NCI-H345 (cell line): ENCODE measurements at places on chromosomes 3 and 15.

DNA sequence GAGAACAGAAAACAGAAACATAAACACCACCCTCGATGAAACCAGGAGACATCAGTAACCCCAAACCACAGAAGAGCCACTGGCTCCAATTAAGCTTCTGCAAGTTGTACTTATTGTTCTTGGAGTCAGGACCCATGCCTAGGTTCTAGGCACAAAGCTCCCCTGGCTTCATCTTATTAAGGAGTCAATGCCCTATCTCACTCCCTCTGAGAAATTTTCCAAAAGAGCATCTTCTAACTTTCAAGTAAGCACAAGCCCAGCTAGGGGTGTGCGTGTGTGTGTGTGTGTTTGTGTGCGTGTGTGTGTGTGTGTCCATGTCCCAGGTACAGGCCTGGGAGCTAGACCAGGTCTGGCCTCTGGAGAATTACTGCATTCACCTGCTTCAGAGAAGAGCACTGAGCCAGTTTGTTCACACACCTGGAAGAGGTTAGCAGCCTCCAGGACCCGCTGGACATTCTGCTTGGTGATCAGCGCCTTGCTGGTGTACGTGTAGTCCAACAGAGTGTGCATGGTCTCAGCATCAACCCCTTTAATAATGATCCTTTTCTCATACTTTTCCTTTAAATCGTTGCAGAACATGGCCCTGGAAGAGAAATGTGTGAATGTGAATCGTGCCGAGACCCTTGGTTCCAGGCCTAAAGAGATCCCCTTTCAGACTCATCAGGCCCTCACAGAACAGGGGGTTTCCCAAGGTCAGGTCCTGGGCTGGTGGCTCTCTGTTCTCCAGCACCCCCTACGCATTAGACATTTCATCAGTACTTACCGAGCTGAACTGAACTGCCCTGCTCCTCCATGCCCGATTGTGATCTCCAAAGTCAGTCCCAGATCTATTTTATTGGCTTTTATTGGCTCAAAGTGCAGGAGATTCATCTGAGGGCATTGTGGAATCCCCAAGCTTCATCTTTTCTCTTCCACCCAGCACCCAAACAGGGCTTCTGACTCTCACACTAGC, 27.8 kb downstream of the KLHL6 start:
- no peak for DNase-seq

DNA sequence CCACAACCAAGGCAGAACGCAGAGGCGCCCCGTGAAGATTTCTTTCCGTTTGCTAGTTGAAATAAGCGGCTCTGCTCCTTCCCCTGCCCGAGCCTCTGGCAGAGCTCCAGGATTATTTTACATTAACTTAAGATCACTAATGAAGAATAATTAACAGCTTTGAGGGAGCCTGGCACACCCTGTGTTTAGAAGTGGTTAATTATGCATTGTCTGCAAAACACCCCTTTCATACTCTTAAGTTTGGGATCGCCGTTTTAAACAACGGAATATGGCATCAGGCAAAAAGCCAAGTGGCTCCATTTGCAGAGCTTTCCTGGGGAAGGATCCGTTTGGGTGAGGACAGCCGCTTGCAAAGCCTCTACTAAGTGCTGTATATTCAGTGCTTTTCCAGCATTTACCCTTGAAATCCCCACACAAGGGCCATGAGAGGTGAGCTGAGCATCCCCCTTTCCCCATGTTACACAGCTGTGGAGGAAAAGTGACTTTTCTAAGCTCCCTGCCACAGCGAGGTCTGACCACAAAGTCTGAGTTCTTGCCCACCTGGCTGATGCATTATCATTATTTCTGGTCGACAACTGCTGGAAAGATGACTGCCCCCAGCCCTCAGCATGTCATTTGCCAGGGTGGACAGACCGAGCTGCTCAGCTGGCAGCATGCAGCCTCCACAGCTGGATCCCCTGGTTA, 33.9 kb downstream of the IQSEC1 start:
- DNase-seq: no peak

DNA sequence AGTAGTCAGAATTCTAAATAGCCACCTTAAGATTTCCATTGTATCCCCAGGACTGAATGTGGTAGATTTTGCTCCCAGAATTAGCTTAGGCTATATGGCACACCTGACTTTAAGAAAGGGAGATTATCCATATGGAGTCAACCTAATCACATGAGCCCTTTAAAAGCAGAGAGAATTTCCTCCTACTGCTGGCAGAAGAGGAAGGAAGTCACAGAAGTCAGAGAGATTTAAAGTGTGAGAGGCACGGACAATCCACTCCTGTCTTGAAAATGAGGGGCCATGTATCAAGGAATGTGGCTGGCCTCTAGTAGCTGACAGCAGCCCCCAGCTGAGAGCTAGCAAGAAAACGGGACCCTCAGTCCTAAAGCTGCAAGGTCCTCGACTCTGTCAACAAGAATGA, 26.8 kb downstream of the LRRC31 start:
- DNase-seq: no peak

DNA sequence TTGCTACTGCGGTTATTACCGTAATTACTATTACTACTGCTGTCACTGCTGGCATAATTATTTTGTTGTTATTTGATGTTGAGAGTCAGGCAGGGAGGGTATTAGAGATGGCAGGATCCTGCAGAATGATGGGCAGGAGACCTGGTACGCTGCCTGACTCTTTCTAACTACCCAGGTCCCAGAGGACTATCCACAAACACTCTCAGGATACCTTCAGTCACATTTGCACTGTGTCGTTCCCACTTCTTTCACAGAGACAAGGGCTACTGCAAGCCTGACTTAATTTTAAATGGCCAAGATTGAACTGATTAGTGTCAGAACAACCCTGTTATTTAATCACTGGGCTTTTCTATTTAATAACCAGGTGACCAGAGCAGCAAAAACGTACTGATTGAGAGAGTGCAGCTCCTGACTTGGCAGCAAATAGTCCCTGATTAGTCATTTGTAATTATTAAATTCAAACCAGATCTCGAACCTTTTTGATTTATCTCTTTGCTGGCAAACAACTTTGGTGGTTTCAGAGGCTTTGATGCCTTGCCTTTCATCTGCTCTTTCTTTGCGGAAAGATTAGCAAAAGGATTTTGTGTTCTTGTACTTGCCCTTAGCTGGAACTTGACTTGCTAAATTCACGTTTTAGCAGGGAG, 88.8 kb upstream of the ARHGEF3 start:
- DNase-seq: no peak

- no peak for DNase-seq
Measured at GRCh38 chr3:188183452-188183851, 29.5 kb downstream of the LPP start.

- no peak for DNase-seq
Measured at GRCh38 chr3:100317912-100318311, 16.6 kb upstream of the NIT2 start.

DNA sequence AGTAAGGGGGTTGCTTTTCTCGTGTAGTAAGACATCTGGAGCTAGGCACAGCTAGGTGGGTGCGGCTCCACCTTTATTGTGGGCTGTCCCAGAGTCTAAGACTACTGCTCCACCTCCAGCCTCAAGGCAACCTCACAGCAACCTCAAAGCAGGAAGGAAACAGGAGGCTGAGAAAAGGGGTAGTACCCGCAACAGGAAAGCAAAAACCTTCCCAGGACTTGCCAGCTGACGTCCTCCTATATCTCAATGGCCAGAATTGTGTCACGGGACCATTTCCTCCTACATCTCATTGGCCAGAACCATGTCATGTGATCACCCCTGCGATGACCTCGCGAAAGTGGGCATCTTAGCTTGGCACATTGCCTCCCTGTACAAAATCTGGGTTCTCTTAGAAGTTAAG, 4.3 kb upstream of the GPR160 start:
- no peak for DNase-seq

GRCh38 chr3:8324747-8325146, 176.9 kb upstream of the LMCD1 start:
- DNase-seq: peak; percentile 43
